CD4-positive, alpha-beta T cell (primary cell): ENCODE measurements at places on chromosomes 4 and X. TPM values are rescaled to one million over a fixed set of nuclear protein-coding genes. Genes with fewer than 3 reads are reported as not detected.

DNA sequence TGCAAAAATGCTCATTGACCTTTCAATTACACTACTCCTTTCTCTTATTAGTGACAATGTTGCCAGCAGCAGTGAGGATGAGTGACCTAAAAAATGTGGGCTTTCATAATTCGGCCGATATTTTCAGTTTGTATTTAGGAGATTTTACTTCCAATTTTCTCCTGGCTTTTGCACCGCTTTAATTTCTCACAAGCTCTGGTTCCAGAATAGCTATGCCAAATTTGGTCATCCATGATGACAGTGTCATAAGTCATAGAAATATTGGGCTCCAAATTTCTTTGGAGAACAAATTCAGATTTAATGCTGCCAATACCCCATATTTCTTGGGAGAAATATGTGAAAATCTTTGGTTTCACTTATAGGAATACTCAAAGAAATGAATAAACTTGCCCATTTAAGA is 187.7 kb upstream of the HCCS start:
- no peak for DNase-seq

DNA sequence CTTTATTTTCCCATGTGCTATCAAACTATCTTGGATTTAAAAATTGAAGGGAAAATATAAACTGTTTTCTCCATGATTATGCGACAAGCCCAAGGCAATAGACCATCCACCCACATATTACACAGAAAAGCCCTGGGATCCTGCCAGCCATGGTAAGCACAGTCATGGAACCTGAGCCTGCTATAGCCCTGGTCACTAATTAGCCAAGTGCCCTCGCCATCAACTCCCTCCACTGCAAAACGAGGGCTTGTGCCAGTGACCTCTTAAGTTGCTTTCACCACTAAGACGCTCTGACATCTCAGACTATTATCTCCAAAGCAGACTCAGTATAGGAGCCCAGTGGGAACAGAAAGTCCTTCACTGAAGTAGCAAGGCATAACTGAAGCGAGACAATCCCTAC is 69.2 kb downstream of the NLGN4X start:
- DNase-seq, result no peak

DNA sequence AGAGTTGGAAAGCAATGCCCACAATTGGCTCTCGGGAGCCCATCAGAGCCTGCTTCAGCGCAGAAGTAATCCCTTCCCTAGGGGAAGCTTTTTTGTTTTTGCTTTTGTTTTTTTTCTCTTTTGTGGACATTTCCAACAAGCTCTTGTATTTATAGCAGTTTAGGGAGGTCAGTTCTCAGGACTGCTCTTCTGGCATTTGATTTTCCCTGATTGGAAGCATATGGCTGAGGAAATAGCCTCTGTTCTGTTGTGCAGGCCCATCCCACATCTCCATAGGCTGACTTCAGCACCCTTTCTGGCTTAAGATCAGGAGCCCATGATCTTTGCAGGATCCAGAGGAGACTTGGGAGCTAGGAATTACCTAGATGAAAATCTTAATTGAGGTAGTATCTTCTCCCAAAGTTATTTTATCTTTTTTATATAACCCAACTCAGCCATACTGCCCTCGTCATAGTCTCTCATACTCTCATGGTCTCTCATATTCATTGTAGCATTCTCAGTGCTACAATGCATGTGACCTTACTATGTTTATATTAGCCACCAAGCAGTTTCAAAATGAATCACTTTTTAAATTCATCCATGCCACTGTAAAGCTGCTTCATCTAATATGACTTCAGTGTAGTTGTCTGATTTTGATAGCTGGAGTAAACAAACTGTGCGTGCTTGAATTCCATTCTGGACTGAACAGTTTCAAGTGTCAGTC is 16.7 kb downstream of the PAGE4 start:
- DNase-seq, result no peak

Gene GC
- not detected for total RNA-seq

Gene OPN1LW
- total RNA-seq, result not detected

Gene GPR50
- not detected for total RNA-seq

Gene TMPRSS11D
- total RNA-seq, result not detected
